ENCODE measurements at places on chromosomes 7 and 10. TPM values are rescaled to one million over a fixed set of nuclear protein-coding genes. Genes with fewer than 3 reads are reported as not detected.

Gene TLX1
- total RNA-seq = not detected

- DNase-seq = peak; percentile 12
Measured at GRCh38 chr7:93147363-93147762, 822 bp downstream of the SAMD9L start.

- DNase-seq = no peak
Measured at GRCh38 chr10:77946084-77946483, 19.5 kb upstream of the DLG5 start.

DNA sequence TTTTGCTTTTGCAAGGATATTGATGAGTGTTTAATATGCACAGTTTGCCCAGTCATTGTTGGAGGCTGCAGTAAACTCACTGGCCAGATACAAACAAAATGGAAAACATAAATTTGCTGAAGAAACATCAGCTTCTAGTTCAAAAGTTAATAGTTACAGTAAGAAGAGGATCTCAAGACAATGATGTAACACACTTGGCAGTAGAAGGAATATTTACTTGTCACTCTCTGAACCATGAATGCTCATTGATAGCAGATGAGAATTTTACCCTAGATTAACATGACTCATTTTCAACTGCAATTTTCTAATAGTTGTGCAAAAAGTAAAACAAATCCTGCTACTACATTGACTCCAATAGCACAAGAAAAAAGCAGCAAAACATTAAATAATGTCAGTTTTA lies 47.7 kb downstream of the VWC2 start:
- peak; percentile 4 for DNase-seq

- no peak for DNase-seq
Measured at GRCh38 chr10:70594161-70594560, 8.4 kb downstream of the PRF1 start.

DNA sequence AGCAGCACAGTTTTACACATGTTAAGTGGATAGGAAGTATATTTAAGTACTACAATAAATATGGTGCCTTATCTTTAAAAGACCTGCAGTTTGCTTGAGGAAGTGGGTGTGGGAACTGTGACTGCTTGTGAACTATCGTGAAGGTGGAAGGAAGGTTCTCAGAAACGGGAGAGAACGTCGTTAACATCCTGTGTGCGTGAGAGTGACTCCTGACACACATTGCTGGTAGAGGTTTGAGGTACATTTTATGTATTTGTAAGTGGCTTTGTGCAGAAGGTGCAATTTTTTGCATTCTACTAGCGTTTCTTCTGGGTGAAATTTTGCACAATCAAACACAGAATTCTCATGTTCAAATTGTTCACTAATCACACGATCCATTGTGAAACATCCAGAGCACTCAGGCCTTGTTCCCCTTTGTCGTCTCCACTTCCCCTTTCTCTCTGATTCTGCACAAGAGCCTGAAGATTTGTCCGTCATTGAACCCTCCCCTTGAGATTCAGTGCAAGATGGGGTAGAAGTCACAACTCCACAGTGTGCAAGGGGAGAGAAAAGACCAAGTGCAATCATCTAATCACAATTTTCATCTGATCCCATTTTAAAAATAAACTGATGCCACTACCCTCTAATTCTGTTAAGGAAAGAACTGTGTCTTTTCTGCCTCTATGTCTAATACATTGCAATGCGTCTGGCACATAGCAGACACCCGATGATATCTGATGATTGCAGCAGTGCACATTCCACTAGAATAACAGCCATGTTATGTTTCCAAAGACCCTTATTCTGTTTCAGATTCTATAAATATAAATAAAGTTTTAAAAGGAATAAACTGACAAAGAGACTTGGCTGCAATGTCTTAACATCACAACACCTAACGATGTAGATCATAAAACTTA lies 279.9 kb downstream of the NEBL start:
- DNase-seq = no peak

Gene CYP26C1
- total RNA-seq = 0.43 TPM

GRCh38 chr7:37420946-37421695 lies 27.5 kb downstream of the ELMO1 start:
- no peak for DNase-seq

DNA sequence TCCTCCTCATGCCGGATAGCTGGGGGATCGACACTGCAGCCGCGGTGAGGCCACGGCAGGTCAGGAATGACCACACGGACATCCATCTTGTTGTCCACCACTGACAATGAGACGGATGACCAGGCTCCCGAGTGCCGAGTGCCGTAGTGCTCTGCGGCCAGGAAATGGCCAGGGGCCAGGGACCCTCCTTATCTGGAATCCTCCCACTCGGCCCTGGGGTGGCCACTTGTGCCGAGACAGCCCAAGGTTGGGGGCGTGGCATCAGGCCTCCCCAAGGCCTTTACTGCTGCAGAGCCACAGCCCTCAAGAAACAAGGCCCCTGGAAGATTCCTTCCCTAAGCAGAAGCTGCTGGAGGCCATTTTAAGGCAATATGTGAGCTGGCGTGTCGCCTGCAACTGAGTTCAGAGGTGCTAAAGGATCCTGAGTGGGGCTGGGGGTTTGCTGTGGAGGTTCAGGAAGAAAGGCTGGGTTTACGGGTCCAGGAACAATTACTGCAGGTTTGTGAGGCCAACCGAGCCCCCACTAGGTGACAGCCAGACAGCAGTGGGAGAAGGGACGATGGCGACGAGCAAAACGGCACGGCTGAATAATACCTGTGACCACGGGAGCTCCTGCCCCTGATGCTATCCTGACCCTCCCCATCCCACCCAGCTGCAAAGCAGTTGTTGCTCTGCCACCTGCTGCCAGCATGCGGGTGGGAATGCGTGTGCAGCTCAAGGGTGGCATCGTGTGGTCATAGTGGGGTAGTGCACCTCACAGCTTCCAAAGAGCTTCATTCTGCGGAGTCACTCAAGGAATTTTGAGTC lies 31.6 kb upstream of the LEP start:
- DNase-seq = no peak

Gene RARRES2
- 6.1 TPM for total RNA-seq

DNA sequence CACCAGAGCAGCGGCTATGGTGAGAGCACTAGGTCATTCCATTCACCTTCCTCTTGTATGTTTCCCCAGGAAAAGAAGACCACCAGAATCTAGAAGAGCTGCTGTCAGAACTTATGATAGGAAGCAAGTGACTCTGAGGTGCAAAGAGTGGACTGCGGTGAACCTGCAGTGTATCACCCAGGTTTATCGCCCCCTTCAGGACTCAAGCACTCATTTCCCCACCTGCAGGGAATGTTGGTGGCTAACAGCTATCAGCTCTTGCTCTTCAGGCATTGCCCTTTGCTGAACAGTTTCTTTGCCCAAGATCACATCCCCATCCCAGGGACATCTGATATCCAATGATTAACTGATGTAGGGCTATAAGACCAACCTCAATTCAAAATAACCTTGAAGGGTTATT lies 66.3 kb upstream of the IL6 start:
- no peak for DNase-seq
